ENCODE measurements at places on chromosomes 16 and 17.

GRCh38 chr16:85062323-85062722, 34.7 kb downstream of the KIAA0513 start:
- no peak for DNase-seq

DNA sequence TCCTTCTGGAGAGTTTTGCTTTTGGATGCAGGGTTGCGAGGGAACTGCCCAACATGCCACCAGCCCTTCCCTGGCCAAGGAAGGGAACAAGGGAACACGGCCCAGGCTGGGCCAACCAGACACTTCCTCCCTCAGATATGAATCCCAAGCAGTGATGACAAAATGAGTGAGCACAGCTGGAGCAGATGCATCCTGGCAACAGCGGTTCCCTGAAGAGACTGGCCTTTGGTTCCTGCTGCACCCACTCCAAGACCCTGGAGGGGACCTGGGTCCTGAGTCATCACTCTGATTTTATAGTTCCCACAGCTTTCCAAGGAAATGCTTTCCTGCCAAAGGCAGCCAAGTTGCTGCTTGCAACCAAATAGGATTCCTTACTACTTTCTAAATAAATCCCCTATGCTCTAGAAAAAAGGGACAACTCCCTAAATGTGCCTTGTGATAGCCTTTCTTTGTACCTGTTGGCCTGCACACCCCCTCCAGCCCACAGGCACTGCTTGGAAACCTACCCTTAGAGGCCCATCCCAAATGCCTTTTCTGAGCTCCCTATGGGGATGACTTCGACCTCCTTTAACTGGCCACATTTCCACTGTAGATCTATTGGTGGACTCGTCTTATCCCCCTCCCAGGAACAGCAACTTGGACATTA, 5.3 kb downstream of the ST3GAL2 start:
- DNase-seq, result no peak

- DNase-seq, result peak; percentile 52
Measured at GRCh38 chr16:56667581-56668571, at the start of gene MT1G. Gene MT1G, minus strand, starts transcription at chr16:56668065. Its CDS starts 72 bp downstream, at chr16:56667993.

DNA sequence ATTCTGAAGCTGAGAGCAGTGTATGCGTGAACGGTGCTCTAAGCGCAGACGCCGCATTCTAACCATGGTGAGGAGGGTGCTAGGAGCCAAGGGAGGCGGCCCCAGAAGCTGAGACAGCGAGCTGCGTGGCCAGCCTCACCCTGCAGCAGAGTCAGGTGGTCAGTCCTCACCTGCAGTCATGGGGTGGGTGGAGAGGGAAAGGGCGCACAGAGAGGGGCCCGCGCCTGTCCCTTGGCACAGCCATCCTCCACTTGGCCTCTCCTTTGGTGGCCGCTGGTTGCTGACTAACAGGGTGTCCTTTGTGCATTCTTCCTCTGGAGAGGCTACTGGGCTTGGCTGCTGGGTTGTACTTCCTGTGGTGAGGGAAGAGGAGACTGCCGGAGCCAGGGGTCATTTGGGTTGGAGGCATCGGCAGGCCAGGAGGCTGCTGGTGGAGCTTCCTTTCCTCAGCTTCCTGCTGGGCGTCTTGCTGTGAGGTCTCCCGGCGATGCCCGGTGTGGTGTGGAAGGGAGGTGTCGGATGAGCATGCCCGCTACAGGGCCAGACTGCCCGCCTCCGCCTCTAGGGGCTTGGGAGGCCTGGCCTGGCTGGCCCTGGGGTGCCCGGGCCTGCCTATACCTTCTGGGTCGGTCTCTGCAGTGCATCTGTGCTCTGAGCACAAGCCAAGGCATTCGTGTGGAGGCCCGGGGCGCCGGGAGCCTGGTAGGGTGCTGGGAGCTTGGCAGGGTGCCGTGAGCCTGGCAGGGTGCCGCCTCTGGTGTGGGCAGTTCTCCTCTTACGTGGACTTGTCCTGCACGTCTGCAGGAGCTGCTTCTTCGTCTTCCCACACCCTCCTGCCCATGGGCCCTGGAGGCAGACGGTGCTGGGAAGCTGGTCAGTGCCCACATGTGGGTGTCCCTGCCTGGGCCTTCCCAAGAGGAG, 17.4 kb downstream of the RNF213 start:
- no peak for DNase-seq

DNA sequence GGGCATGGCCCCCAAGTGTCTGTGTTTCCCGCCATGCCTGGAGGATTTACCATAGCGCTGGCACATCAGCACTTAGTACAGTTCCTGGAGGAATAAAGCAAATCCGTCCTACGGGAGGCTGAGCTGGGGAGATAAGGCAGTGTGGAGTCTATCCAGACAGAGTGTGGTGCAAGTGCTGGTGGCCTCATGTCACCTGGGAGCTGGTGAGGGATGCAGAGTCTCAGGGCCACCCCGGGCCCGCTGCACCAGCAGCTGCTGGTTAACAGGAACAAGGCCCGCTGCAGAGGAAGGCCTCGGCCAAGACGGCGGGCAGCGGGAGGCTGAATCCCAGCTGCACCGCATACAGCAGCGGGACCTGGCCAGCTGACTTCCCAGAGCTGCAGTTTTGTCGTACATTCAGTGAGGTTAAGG, 57.3 kb upstream of the CDC42EP4 start:
- DNase-seq, result no peak

Data from activated CD4-positive, alpha-beta T cell treated with anti-CD3 and anti-CD28 coated beads, Interleukin-10, Interleukin-2, amounts not matched to agents 100 ng/mL and 50 ng/mL, durations not matched to agents 16 hours and 8 hours (primary cell).